GOT3 (cell line): ENCODE measurements at places on chromosomes 3 and 15.

DNA sequence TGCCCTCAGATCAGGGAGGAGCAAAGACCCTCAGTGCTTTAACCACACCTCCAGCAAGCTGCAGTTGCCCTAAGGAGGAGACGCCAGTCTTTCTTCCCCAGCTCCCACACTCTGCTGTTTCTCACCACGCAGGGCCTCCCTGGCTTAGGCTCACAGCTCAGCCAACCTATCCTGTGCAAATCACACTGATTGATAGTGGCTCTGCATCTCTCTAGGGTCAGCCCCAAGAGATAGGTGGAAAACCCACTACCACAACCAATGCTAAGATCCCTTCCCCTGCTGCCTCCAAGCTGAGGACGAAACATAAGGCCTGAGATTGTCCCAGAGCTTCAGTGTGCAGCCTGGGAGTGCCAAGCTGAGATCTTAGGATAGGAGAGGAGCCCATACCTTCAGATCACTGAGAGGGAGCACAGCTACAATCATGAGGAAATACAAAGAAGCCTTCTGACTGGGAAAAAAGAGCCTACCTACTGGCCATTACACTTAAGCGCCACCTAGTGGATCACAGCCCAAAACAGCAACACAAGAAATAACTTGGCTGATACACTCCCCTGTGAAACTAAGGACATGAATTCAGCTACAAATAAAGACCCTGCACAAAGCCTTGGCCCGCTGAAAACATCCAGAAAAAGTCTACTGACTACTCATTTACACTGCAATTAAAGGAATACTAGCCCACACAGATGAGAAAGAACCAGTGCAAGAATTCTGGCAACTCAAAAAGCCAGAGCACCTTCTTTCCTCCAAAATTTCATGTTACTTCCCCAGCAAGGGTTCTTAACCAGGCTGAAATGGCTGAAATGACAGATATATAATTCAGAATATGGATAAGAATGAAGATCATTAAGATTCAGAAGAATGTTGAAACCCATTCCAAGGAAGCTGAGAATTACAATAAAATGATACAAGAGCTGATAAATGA lies 271.5 kb upstream of the DCBLD2 start:
- DNase-seq = peak; percentile 3

DNA sequence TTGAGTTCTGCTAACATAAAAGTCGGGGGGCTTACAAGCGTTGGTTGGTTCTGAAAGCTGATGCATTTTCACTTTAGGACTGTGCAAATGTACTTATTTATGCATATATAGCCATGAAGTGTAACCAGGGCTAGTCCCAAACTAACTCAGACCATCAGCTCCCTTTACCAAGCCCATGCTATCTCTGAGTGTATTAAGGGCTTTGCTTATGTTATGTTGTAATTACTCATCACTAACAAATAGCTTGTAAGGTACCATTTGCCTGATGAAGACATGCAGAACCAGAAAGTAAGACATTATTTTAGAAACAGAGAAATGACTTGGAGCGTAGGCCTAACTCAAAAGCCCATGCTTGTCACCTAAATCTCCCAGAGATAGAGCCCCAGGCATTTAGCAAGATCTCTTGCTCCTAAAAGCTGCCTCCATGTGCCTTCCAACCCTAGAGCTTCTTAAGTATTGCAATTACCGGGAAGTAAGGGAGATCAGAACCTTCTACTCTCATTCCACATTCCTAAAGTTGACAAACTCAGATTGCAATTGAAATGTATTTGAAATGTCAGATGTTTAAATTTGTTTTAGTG lies 362.9 kb upstream of the RBMS3 start:
- DNase-seq = no peak

GRCh38 chr3:176942305-176942704 lies 255.0 kb downstream of the TBL1XR1 start:
- DNase-seq = no peak

- no peak for DNase-seq
Measured at GRCh38 chr15:101172501-101173071, 79.3 kb downstream of the CHSY1 start.

DNA sequence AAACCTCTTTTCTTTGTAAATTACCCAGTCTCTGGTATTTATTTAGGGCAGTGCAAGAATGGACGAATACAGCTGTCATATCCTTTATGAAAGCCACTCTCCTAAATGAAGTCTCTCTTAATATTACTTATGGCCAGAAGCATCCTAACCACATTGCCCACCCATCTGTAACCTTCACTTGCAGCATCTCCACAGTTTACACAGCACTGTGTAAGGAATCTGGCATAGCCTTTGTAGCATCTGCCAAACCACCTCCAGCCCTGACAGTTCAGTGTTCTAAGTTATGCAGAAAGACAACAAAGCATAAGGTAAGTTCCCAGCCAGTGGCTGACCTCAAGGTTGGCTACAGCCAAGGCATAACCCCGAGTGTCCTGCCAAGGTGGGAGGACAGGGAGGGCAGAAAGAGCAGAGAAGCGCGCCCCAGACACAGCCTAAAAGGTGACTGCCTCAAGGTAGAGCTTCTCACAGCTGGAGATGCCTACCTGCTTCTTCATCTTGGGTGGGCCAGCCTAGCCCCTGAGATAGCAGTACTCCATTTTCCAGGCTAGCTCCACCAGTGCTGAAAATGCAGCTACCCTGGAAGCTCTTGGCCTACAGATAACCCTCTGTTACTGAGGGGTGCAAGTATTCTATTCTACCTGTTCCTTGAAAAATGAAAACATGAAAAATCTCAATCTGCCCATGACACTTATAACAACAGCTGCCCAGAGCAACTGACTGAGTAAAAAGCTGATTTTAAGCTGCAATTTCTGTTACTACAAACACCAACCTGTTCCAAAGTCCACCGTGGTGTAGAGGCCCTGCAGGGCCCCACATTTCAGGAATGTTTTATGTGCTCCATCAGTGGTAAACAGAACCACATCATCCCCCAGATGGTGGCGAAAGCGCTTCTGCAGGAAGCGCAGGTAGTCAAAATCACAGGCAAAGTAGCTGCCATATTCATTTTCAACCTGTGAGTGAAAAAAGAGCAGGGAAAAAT lies 39.3 kb downstream of the GLB1 start:
- no peak for DNase-seq

- DNase-seq = no peak
Measured at GRCh38 chr3:180932819-180933218, 20.3 kb downstream of the FXR1 start.

DNA sequence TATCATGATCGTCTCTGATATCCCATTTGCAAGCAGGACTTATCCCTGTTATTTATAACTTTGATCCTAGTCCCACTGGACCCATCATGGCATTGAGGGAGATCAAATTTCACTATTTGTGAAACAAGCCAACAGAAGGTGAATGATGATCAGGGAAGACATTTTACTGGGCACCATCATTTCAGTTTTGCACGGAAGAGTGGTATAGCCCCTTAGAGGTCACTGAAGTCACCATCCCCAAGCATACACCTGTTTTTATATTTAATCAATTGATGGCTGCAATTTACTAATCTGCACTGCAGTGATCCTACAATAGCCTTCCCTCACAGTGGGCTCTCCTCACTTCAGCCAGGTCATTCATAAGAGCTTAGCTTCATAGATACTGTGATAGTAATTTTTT lies 132.4 kb downstream of the FHIT start:
- no peak for DNase-seq

DNA sequence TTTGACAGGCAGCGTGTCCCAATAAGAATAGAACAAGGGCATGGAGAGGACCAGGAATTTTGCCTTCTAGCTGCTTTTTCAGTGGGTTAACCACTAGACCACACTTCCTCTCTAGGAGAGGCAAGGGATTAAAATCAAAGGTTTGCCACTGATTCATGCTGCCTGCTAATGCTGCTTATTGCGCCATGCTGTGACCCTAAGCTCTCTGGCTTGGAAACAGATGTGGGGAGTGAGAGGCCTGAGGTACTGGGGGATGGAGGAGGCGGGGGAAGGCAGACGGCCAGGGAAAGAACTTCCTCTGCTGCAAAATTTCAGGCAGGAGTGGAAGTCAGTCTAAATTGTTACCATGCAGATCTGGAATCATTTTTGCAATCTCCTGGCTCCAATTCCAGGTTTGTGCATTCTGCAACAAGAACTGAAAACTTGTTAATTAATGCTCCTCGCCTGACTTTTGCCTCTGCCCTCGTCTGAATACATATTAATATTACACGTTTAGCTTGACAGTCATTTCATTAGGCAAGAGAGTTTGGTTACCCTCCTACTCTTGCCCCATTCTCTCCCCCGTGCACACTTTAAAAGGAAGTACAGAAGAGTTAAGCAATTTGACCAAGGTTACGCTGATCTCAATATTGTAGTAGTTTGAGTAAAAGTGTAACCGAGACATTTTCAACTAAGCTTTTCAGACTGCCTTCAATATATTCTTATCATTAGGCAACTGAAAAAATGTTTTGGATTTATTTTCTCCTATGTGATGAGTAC lies 121.7 kb upstream of the SPRED1 start:
- DNase-seq = peak; percentile 47

- no peak for DNase-seq
Measured at GRCh38 chr15:38555686-38556334, 8.8 kb downstream of the RASGRP1 start.

DNA sequence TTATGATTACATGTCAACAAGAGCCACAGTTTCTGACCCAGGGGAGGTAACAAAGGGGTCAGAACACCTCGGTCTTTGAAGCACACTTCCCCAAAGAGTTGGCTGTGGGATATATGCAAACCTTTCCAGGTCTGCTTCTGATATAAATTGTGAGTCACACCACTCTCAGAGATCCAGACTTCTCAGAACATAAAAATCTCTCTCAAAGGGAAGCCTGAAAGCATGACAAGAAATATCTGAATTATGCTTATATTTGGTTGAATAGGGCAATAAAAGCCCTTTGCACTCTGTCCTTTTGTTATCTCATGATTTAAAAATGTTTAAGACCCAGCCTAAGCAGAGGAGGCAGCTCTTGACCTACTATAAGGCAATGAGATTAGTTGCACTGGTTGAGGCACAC lies 56.8 kb downstream of the MYH15 start:
- no peak for DNase-seq

GRCh38 chr3:193964517-193964880 lies 171.4 kb upstream of the HES1 start:
- DNase-seq = no peak

- no peak for DNase-seq
Measured at GRCh38 chr3:45106874-45107273, 39.3 kb downstream of the CDCP1 start.

DNA sequence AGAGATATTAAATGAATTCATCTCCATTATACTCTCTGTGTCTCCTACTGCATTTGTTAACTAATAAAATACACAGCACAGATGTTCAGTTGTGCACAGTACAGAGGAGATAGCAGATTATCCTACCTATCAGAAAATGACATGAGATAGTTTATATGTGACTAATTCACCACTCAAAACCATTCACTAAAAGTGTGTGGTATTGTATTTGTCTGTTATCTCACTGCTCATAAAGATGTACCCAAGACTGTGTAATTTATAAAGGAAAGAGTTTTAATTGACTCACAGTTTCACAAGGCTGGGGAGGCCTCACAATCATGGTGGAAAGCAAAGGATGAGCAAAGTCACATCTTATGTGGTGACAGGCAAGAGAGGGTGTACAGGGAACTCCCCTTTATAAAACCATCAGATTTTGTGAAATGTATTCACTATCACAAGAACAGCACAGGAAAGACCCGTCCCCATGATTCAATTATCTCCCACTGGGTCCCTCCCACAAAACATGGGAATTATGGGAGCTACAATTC lies 936.3 kb downstream of the ROBO1 start:
- no peak for DNase-seq

GRCh38 chr15:89203705-89204273 lies 17.6 kb downstream of the RLBP1 start:
- DNase-seq = no peak

GRCh38 chr15:38017721-38018120 lies 83.3 kb downstream of the TMCO5A start:
- no peak for DNase-seq

GRCh38 chr3:193796089-193796488 lies 203.1 kb downstream of the OPA1 start:
- DNase-seq = no peak

DNA sequence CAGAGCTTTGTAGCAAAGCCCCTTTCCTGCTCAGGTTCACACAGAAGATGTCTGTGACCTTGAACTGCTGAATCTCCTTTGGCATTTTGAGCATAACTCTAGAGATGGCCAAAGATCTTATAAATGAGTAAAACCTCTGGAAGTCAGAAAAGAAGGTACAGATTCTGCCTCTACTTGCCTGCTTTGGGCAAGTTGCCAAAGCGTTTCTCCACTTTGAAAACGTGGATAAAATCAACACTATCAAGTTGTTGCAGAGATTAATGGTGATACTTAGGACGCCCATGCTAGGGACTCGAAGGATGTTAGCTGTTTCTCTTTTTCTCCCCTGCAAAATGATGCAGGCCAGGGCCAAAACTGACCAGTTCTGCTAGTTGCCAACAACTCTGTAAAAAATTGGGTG lies 68.0 kb upstream of the CMTM7 start:
- DNase-seq = no peak

- no peak for DNase-seq
Measured at GRCh38 chr3:148866261-148866660, 1.2 kb downstream of the CPA3 start.

GRCh38 chr15:89070197-89071124 lies 17.8 kb upstream of the ABHD2 start:
- no peak for DNase-seq

DNA sequence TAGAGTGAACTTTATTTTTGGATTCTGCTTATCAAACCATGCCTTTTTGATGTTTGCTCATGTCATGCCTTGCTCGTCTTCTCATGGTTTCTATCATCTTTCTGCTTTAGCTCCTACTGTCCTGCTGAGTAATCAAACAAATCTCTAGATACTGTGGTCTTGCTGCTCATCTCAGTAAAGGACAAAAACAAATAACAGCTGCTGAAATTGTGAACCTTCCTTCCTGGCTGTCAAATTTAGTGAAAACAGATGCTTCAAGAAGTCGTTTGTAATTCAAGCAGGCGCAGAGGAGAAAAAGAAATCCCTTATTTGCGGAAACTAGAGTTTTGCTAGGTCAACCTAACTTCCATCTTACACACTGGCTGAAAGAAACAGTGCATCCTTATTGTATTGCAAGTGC lies 616.1 kb upstream of the ALCAM start:
- DNase-seq = no peak

- no peak for DNase-seq
Measured at GRCh38 chr15:68313501-68314410, 36.2 kb downstream of the FEM1B start.

GRCh38 chr3:194348354-194348753 lies 2.8 kb downstream of the CPN2 start:
- no peak for DNase-seq

- DNase-seq = no peak
Measured at GRCh38 chr3:57160076-57160764, 4.9 kb downstream of the IL17RD start.

DNA sequence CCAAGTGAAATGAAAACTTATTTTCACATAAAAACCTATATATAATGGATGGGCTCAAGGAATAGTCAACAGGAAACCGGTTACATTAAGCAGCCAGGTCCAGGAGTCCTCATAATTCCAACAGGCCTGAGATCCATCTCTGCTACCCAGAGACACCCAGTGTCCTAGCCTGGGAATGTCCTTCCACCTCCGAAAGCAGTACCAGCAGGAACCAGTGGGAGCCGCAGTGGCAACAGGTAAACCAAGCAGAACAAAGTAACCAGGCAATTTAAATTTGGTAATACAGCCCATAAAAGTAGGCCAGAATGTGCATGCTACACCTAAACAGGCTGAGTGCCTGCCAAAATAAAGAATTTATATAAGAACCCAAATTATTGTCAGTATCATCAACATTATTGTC lies 195.6 kb downstream of the ZBBX start:
- DNase-seq = no peak
